NT2/D1 (cell line): ENCODE measurements at places on chromosomes 4 and X.

DNA sequence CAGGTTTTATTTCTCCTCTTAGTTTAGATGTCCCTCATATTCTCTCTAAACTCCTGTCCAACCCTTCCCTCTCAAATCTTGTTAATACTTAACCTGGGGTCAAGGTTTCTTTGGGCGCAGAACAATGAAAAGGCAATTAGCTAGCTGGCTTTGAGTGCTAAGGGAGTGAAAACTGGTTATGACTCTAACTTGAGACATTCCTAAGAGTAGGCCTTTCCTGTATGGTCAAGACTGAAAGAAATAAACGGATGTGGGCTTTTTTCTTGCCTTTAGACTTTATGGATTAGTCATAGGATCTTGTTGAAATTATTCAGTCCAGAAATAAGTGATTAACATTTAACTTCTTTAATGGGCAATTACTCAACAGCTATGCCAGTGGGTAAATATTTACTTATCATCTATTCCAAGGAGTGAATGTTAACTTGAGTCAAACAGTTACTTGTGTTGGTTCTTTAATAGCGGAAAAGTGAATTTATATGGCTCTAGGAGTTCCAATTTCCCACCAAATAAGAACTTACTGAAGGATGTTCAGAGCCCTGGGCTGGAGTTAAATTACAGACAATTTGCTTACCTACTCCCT is 141.7 kb upstream of the SCML1 start:
- DNase-seq: no peak

GRCh38 chr4:143502231-143502630 is 11.3 kb upstream of the SMARCA5 start:
- DNase-seq: no peak

DNA sequence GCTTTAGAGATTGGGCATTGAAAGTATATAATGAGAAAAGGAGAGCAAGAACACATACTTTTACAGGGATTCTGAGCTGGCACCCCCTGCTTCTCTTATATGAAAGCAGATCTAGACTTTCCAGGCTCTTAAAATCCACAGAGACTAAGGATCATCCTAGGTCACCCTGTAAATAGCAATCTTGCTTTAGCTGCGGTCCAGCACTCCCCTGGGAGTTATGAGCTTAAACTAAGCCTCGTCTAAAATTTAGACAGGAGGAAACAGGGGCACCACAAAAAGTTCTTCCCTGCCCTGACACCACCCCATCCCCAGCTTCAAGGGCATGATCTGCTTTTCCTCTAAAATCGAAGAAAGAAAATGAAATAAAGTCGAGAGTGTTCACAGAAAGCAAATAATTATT is 143.3 kb upstream of the KCNIP4 start:
- no peak for DNase-seq

DNA sequence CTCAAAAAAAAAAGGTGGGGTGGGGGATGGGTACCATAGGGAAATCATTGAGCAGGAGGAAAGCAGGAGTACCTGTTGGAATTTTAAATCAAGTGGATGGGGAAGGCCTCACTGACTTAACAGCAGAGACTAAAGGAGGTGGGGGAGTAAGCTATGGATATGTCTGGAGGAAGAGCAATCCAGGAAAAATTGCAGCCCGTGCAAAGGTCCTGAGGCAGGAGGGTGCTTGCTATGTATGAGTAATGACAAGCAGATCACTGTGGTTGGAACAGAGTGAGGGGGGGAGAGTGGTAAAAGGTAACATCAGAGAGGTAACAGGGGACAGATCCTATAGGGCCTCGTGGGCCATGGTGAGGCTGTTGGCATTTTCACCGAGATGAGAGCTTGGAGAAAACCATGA is 4.1 kb downstream of the FTSJ1 start:
- DNase-seq: no peak

DNA sequence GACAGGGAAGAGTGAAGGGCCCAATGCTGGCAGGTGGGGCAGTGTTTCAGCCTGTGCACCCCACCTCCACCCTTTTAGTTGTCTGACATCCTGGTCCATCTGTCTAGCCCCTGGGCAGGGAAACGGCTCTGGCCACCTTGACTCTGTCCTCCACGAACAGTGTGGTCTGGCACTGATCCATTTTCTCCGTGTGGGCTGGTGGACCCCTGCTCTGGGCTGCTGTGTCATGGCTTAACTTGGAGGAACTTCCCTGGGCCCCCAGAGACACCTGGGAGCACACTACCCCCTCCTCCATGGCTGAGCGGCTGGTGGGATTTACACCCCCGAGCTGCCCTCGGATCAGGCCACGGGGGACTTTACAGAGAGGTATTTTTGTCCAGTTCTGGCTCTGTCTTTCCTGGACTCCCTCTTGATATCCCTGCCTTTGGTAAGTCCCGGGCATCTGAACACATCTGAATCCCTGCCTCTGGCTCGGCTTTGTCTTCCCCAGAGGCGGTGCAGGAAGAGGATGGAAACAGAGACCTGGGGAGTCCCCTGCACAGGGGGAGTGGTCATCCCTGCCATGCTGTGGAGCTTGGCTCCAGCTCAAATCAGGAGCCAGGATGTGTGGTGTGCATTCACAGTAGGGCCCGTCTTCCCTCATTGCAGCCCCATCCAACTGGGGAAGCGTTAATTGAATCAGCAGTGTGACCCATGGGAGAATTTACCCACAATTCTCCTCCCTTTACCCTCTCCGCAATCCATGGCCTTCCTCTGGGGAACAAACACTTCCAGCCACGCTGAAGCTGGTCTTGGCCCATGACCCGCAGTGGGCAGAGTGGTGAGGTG is 6.3 kb upstream of the NKX1-1 start:
- DNase-seq: no peak

DNA sequence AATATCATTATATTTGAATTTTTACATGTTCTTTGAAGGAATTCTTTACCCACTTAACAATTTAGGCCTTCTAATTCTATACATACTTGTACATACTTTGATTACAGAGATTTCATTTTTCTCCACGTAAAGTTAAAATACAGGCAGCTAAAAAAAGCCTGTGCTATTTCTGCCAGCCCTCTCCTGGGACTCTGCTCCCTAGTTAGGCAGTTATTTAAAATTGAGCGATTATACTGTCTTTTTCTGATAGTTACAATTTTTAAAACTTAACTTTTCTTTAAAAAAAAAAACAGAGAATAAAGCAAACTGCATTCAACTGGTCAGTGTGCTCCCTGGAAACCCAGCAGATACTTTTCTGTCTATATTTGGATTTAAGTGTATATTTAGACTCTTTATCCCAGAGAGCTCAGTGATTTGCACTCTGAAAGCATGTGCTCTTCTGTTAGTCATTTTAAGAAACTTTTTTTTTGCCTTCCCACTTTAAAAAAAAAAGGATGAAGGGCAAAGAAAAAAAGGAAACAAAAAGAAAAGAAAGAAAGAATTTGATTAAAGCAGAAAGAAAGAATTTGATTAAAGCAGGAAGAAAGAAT is 18.1 kb upstream of the FAM241A start:
- DNase-seq: no peak

GRCh38 chrX:119502727-119503483 is 34.7 kb downstream of the SLC25A5 start:
- DNase-seq: no peak

- DNase-seq: no peak
Measured at GRCh38 chrX:112669824-112670223, 9.9 kb downstream of the LHFPL1 start.

- DNase-seq: no peak
Measured at GRCh38 chr4:20248155-20248558, 3.5 kb upstream of the SLIT2 start.

DNA sequence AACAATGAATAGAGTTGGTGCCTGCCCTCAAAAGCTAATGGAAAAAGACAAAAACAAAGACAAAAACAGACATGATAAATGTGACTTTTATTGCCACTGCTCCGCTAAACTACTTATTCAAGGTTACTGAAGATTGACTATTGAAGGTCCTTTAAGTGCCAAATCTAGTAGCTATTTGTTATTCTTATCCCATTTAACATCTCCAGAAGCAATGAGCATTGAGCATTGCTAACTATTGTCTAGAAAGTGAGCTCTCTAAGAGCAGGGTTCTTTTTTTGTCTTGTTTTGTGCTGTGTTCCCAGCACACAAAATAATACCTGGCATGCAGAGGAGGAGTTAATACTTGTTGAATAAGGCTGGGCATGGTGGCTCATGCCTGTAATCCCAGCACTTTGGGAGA is 95.4 kb upstream of the SFRP2 start:
- DNase-seq: no peak

DNA sequence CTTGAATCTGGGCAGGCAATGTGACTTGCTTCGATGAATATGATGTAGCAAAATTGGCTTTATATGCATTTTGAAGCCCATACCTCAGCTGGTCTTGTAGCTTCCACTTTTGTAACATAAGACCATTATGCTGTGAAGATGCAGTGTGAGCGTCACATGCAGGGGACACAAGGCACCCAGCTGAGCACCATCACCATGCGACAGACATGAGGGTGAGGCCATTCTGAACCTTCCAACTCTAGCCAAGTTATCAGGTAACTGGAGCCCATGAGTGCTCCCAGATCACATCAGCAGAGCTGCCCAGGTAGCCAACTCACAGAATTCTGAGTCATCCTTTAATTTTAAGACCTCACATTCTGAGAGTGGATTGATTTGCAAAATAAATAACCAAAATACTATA is 705.9 kb downstream of the FSTL5 start:
- no peak for DNase-seq

DNA sequence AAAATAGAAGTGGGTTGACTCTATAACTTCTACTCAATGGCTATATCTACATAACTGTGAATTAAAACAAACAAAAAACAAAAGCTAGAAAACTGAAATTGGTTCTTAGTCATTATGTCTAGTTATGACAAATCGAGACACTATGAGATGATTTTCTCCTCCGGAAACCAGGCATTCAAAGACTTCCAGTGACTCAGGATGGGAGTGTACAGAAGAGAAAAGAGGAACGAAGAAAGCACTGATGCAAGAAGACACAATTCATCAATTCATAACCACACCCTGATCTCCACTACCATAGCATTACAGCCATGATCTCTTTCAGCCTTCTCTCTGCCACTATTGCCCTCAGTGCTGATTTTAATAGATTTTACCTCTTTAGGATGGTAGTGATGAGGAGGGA is 253.6 kb downstream of the CBLL2 start:
- no peak for DNase-seq

DNA sequence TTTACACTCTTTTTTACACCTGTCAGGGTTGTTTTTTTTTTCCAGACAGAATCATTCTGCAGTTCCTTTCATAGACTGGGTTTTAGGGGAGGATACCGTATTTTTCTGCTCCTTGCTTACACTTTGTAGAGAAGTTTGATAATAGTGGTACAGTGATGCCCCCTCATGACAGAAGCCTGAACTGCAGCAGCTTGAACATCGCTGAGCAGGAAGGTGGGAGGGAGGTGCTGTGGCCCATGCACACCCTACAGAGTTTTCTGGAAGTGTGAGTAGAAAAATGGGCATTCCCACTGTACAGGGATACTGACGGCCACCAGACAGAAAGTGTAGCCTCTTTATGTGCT is 54.5 kb downstream of the RAB40A start:
- DNase-seq: peak; percentile 67

- no peak for DNase-seq
Measured at GRCh38 chr4:167424341-167425256, 190.3 kb upstream of the SPOCK3 start.

GRCh38 chr4:148170408-148171365 is 271.5 kb downstream of the NR3C2 start:
- DNase-seq: no peak

- DNase-seq: no peak
Measured at GRCh38 chr4:184823014-184823413, 2.8 kb downstream of the ACSL1 start.

GRCh38 chr4:177726111-177726510 is 283.9 kb upstream of the AGA start:
- DNase-seq: no peak

DNA sequence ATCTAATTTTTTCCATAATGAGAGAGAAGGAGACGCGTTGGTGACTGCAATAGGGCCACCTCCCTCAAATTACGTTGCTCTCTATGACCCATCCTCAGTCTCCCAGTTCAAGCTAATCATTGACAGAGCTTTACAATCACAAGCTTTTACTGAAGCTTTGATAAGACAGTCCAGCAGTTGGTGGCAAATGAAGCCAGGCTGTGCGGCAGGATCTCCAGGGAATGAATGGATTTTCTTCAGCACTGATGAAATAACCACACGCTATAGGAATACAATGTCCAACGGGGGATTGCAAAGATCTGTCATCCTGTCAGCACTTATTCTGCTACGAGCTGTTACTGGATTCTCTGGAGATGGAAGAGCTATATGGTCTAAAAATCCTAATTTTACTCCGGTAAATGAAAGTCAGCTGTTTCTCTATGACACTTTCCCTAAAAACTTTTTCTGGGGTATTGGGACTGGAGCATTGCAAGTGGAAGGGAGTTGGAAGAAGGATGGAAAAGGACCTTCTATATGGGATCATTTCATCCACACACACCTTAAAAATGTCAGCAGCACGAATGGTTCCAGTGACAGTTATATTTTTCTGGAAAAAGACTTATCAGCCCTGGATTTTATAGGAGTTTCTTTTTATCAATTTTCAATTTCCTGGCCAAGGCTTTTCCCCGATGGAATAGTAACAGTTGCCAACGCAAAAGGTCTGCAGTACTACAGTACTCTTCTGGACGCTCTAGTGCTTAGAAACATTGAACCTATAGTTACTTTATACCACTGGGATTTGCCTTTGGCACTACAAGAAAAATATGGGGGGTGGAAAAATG is at the start of gene KLB:
KLB (plus strand) TSS at position 168 of the 821 bp plus-strand sequence; CDS start at position 188, 20 bp downstream.
- DNase-seq: no peak

- no peak for DNase-seq
Measured at GRCh38 chr4:122838034-122838433, 11.4 kb downstream of the FGF2 start.

- no peak for DNase-seq
Measured at GRCh38 chr4:137678796-137679195, 146.5 kb upstream of the PCDH18 start.

GRCh38 chrX:136767104-136767941 is 13.4 kb downstream of the ARHGEF6 start:
- peak; percentile 22 for DNase-seq

DNA sequence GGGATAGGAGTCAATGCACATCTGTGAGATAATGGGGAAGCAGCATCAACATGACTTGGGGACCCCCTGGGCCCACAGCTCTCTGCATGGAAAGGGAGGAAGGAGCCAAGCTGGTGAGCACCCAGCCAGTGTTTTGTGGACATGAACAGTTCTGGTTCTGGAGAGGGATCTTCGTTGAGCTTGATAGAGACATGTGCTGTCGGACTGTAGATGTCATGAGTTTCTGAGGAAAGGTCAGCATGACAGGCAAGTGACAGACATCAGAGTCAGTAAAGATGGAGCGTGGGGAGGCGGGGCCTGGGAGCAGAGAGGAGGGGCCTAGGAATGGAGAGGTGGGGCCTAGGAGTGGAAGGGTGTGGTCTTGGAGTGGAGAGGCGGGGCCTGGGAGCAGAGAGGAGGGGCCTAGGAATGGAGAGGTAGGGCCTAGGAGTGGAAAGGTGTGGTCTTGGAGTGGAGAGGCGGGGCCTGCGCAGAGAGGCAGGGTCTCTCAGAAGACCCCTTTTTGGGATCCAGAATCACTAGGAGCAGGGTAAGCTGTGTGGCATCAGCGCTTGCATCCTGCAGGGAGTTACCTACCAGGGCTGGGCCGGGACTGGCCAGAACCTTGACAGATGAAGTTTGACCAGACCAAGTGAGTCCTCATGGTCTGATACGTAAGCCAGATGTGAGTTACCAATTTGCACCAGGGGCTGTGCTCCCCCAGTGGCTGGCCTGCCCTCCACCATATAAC is 33.7 kb downstream of the PIGG start:
- peak; percentile 13 for DNase-seq

GRCh38 chr4:138341739-138342415 is 99.7 kb upstream of the SLC7A11 start:
- DNase-seq: no peak

- DNase-seq: no peak
Measured at GRCh38 chrX:37627602-37628001, 56.1 kb downstream of the LANCL3 start.
